ENCODE measurements at places on chromosomes 3 and 15. TPM values are rescaled to one million over a fixed set of nuclear protein-coding genes. Genes with fewer than 3 reads are reported as not detected.

- no peak for DNase-seq
Measured at GRCh38 chr15:45586601-45587094, 531 bp upstream of the BLOC1S6 start.

Gene IGSF10
- 0.19 TPM for total RNA-seq

DNA sequence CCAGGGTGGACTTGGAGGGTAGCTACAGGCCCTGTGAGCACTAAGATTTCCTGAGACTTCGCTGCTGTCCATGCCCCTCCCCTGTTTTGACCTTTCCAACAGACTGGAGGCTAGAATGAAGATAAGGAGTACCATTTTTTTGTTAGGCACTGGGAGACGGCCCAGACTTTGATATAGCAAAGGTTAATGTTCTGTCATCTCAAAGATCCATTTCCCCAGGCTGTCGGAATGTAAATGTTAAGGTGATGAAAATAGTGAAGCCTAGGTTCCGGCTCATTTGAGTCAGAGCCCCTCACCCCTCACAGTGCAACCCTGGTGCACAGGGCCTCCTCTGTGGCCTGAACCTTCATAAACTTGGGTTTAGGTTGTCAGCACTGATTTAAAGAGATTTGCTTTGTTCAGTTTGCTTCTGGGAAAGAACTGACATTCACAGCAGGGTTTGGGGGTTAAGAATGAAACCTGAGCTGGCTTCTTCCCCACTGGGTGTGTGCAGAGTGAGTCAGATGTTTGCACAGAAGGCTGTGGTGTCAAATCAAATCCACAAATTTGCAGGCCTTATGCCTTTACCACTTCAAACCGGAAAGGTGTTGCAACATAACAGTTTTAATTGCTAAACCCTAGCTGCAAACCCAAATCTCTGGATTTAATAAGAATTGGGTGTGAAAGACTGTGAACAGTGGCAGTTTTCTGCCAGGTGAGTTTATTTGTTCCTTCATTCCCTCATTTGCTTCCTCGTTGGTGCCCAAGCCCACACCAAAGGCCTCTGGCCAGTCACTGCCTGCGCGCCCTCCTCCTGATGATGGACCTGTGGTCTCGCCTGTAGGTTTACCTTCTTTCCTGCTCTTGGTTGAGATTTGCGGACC lies 20.6 kb upstream of the KCTD6 start:
- DNase-seq, result peak; percentile 80

DNA sequence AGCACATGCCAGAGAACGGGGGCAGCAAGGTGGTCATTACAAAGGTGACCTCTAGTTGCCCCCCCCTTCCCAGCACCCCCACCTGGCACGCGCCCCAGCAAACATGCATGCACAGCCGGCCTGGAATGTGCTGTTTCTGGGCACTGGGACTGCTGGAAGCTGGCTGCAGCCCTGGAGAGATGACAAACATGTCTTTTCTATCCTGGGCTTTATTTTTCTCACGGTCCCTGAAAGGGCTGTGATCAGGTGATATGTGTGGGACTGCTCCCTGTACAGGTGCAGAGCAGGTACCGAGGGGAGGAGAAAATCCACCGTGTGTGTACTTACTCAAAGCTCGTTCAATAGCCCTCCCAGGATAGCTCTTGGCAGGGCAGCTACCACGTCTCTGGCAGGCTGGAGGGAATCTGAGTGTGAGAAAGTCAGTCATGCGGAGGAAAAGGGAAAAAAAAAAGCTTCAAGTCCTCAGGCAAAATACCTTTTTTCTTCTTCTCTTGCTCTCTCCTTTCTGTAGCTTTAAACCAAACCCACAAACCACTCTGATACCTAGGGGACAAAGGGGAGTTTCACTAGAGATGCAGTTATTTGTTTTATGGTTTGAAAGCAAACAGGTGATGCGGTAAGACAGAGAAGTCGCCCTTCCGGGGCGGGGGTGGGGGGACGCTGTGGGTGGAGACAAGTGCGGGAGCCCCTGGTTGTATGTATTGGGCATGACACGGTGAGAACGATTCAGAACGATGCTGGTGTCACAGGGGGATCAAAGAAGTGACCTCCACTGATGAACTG lies 5.0 kb upstream of the HES1 start:
- peak; percentile 72 for DNase-seq

- DNase-seq, result no peak
Measured at GRCh38 chr15:79970181-79970580, 815 bp downstream of the BCL2A1 start.

DNA sequence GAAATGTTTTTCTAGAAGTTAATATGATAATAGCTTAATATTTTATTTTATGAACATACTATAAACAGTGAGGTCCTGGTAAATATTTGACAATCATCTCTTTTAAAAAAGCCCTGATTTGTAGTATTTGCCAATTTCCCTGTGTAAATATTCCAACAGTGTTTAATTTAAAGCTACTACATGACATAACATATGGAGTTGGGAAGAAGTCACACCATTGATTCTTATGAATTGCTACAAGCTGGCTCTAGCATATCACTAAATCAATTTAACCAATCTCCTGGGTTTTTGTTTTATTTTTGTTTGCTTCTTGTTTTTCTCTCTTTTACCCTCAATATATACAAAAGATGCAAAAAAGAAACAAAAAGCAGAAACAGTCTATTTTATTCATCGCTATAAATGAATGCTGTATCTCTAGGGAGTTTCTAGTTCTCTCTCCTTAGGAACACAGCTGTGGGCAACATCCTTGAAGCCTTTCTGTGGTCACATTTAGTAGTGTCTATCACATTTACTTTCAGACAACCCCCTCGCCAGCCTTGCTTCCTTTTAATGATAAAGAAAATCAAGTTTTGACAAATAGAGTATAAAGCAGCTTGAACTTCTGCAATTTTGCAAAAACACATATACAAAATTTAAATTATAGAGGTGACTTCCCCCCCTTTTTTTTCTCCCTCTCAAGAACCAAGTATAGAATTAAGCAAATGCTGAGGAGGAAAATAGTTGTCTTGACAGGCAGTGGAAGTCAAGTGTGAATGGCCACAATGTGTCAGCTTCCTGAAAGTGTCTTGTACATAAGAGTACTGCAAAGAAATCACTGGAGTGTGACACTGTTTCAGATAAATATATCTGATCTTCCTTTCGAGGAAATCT lies 21.4 kb downstream of the CCR1 start:
- no peak for DNase-seq

Gene MKRN3
- total RNA-seq, result not detected

Gene MUC20
- total RNA-seq, result not detected

DNA sequence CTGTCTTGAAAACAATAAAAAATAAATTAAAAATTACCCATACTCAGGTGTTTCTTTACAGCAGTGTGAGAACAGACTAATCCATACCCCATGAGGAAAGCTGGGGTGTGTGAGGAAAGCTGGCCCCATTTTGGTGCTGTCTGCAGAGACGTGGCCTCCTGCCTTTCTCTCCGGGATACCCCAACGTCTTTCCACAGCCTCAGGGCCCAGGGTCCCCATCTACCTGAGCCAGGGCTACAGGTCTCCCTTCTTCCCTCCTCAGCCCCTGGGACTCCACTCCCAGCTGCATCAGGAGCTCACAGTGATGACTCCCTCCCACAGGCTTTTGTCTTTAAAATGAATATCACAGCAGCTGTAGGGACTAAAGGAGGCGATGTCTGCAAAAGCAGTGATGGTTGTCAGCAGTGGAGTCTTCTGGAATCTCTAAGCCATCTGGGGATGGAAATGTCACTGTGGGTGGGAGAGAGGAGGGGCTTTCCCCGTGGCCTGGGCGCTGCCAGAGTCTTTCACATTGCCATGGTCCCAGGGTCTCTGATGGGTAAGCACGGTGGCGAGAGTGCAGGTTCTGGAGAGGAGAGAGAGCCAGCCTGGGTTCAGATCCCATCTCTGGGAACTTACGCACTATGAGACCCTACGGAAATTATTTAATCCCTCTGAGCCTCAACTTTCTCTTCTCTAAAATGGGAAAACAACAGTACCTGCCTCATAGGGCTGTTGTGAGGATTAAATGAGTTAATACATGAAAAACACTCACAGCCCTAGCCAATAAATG lies 259.3 kb downstream of the PLCL2 start:
- no peak for DNase-seq

DNA sequence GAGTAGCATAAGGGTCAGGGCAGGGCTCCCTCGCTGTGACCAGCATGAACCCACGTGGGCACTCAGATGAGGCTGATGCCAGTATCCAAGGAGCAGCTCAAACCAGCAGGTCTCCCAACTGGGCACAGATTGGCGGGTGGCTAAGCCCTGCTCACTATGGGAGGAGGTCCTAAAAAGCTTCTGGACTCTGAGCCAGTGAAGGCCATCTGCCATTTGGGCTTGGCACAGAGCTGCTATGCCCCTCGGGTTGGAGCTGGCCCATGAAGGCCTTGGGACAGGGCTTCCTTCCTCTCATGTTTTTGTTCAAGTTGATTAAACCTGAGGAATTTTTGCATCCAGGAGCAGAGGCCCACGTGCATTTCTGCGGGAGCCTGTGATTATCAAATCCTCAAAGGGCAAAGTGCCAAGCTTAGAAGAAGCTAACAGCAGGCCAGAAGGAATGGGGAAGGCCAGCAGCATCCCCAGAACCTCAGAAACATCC lies 4.3 kb upstream of the STRA6 start:
- DNase-seq, result no peak

Gene ECT2
- total RNA-seq, result 137 TPM

DNA sequence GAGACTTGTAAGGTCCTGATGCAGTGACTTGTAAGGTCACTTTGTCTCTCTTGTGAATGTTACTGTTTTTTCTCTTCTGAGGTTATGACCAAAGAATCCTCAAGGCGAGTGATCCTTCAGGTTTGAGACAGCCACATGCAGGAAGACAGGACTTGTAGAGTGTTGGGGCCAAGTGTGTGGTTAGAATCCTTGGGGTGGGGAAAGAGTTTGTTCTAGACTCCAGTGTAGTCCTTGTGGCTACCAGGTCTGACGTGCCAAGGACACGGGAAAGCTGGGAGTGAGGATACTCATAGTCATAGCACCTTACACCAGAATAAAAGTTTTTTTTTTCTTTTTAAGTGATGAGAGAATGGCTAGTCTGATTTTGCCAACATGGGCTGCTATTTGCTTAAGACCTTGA lies 7.3 kb upstream of the SACM1L start:
- DNase-seq, result no peak

Gene SLC24A5
- total RNA-seq, result not detected

Gene SNTN
- total RNA-seq, result not detected

Gene FAM131A
- total RNA-seq, result 18.3 TPM

DNA sequence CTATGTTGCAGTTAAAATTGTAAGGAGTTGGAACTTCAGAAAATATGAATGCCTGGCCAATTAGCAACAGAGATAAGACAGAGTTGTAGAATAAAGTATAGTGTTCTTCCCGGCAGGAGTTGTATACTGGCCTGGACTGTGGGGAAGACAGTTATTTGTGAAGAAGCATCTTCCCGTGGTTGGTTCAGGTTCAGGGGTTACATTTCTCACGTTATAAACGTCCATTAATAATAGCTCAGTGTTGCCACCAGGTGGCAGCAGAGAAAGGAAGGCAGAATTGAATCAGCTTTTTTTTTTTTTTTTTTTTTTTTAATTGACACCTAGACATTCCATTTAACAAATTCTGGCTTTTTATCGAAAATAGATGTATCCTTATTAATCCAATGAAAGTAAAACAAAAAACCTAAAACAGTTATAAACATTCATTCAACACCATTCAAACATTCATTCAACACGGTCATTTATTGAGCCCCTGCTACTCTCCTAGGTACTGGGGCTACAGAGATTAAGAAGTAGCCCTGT lies 66.4 kb upstream of the NR2E3 start:
- peak; percentile 77 for DNase-seq

GRCh38 chr3:142973217-142974009 lies 9.9 kb upstream of the PAQR9 start:
- DNase-seq, result no peak

DNA sequence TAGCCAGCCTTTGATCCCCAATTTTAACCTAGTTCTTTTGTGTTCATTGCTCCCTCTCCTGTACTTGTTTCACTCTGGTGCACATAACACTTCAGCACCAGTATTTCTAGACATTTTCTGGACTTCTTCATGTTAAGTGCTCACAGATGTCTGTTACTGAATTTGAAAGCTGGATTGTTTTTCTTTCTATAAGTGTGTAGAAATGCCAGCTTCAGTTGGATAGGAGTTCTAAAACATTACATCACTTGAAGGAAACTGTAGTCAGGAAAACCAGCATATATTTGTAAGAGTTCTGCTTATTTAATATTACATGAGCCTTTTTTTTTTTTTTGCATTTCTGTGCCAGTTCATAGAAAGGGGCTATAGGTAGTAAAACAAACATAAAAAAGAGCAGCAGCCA lies 21.6 kb downstream of the QTRT2 start:
- no peak for DNase-seq

Gene FGF12
- 22.9 TPM for total RNA-seq

DNA sequence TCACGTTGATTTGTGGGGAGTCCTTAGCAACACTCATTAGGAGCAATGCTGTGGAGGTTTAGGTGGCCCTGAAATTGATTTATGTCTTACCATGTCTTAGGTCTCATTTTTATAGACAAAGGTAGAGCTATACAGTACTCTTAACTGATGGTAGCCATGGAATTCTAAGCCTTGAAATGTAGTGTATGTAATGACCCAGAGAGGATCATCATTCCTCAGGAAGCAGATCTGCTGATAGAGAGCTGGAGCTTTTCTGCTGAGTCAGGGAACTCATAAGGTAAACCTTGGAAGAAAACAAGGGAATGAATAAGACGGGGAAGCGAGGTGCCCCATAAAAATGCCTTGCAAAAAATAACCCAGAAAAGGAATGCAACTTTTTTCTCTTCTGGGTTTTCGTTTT lies 34.0 kb upstream of the ZNF639 start:
- no peak for DNase-seq

Gene MAP2K5
- total RNA-seq, result 17.1 TPM

DNA sequence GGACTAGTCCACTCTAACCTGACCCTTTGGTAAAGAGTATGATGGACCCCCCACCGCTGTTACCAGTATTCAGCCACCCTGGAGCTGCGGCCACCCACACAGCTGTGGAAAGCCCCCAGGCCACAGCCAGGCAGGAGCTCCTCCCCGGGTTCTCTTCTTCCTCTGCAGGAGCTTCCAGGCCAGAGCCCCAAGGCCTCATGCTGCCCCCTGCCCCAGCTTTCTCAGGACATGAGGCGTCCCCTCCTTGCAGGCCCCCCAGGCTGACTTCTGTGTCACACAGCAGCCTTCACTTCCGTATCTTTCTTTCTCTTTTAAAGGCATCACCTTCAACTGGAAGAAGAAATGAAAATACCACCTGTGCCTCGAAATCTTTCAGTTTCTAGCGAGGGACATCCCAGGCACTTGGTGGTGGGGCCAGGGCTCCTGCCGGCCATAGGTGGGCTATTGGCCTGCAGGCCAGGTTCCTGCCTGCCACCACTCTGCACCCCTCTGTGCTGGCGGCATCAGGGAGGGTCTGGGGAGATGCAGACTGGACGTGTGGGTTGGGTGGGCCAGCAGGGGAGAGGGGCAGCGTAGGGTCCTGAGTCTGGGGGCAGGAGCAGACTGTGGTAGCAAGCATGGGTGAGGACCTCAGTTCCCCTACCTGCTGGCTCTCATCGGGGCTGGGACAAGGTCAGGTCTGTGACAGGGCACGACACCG lies 19.9 kb downstream of the KLF13 start:
- DNase-seq, result no peak

- DNase-seq, result no peak
Measured at GRCh38 chr3:13647298-13648059, 98.6 kb downstream of the FBLN2 start.

Data from endodermal cell (in vitro differentiated cells).